Nephron progenitor cell (in vitro differentiated cells): ENCODE measurements at places on chromosomes 3 and 15.

- H3K27ac ChIP-seq, result no peak overlapping the region
- H3K36me3 ChIP-seq, result peaks cover 29% of the 10 kb centered on the region
- peaks cover 21% of the 10 kb centered on the region for H3K4me1 ChIP-seq
- peaks cover 4% of the 10 kb centered on the region for H3K27me3 ChIP-seq
- no peak overlapping the region for H3K4me3 ChIP-seq
Measured at GRCh38 chr3:14119651-14120050, 5.0 kb downstream of the CHCHD4 start.

- DNase-seq, result no peak
- no peak overlapping the region for H3K27ac ChIP-seq
- H3K27me3 ChIP-seq, result no peaks in the 10 kb centered on the region
- H3K4me3 ChIP-seq, result no peak overlapping the region
- H3K4me1 ChIP-seq, result peaks cover 5% of the 10 kb centered on the region
Measured at GRCh38 chr3:154244644-154245043, 79.6 kb downstream of the DHX36 start.

DNA sequence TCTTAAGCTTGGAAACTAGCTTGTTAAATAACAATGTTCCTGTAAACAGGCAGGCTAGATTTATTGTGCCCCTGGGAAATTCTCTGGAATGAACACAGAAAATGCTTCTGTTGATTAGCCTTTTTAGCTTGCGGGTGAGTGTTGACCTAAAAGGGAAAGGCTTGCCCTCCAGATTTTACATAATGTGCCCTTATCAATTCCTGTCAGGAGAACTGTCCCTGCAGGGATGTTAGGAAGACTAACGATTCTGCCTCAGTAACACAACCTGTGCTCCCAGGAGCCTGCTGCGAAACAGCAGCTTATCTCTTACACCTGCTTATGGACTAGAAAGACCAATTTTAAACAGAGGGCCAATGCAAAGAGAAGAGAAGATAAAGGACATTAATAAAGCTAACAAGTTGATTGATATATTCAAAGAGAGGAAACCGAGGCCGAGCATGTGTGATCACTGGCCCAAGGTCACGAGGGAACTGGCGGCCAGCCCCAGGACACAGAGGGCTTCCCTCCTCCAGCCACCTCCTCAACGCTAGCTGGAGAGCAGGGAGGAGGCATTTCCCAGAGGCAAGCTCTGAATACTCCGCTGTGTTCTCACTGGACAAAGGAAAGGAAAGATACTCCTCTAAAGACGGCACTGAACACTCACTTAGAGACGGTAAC, 48.4 kb upstream of the TJP1 start:
- H3K36me3 ChIP-seq, result no peaks in the 10 kb centered on the region
- H3K27me3 ChIP-seq, result peaks cover 6% of the 10 kb centered on the region
- H3K27ac ChIP-seq, result peak overlapping the region; percentile 86
- DNase-seq, result peak; percentile 33
- H3K4me1 ChIP-seq, result peaks cover 42% of the 10 kb centered on the region
- peak overlapping the region; percentile 5 for H3K4me3 ChIP-seq

- H3K4me1 ChIP-seq, result peaks cover 27% of the 10 kb centered on the region
- H3K36me3 ChIP-seq, result no peaks in the 10 kb centered on the region
- H3K27me3 ChIP-seq, result peaks cover 6% of the 10 kb centered on the region
- DNase-seq, result no peak
- H3K4me3 ChIP-seq, result no peak overlapping the region
- H3K27ac ChIP-seq, result no peak overlapping the region
Measured at GRCh38 chr3:38968403-38968802, 83.3 kb downstream of the SCN11A start.

DNA sequence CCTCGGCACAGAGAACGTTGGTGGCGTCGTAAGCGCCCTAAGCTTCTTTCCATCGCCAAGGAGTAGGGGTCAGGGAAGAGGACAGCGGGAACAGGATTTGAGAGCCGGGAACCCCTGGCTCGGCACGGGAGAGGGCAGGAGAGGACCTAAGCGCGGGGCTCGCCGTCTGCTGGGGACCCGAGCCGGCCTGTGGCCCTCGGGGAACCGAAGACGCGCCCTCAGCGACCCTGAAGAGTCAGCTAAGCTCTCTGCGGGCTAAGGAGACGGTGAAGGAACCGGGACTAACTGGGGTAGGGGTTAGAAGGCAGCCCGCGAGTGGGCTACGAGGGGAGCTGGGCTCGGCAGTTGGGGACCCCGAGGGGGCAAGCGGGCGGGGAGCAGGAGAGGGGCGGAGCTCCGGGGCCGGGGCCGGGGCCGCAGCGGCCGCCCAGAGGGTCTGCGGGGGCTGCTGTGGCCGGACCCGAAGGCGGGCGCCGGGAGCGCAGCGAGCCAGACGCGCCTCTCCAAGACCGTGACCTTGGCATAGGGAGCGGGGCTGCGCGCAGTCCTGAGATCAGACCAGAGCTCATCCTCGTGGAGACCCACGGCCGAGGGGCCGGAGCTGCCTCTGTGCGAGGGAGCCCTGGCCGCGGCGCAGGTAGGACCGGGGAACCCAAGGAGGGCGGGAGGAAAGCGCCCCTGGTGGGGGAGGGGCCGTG, 574 bp downstream of the CASR start:
- H3K4me3 ChIP-seq, result peak overlapping the region; percentile 84
- H3K4me1 ChIP-seq, result peaks cover 5% of the 10 kb centered on the region
- H3K27ac ChIP-seq, result no peak overlapping the region
- peak; percentile 56 for DNase-seq
- peaks cover 100% of the 10 kb centered on the region for H3K27me3 ChIP-seq
- H3K36me3 ChIP-seq, result no peaks in the 10 kb centered on the region

GRCh38 chr3:16026753-16027152, 147.7 kb upstream of the GALNT15 start:
- peak overlapping the region; percentile 46 for H3K27ac ChIP-seq
- peaks cover 15% of the 10 kb centered on the region for H3K4me1 ChIP-seq
- peaks cover 11% of the 10 kb centered on the region for H3K27me3 ChIP-seq

DNA sequence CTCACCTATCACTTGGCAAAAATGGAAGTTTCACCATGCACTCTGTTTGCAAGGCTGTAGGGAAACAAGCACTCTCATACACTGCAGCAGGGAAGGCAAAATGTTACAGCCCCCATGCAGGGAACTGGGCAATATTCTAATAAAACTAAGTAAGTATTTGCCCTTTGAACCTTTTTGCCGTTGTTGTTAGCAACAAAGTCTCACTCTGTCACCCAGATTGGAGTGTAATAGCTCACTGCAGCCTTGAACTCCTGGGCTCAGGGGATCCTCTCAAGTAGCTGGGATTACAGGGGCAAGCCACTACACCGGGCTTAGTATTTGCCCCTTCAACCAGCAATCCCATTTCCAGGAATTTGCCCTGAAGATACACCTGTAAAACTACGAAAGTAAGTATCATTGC, 122.5 kb downstream of the TBC1D5 start:
- peaks cover 67% of the 10 kb centered on the region for H3K36me3 ChIP-seq
- H3K4me3 ChIP-seq, result no peak overlapping the region
- DNase-seq, result no peak

DNA sequence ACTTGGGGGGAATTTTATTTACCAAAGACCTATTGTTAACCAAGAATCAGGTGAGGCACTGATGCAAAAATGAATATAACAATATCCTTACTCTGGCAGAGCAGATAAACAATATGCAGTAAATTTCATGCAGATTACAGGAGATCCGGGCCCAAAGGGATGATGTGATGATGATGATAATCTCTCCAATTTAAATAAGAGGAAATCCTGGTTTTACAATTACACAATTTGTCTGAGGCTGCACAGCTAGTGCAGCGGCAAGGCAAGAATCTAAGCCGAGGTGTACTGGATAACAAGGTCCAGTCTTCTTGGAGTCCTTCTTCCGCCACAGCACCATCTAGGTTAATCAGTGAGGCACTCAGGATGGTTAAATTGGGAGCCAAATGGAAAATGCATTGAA, 2.4 kb upstream of the MESD start:
- no peak overlapping the region for H3K4me3 ChIP-seq
- peaks cover 17% of the 10 kb centered on the region for H3K4me1 ChIP-seq
- H3K27me3 ChIP-seq, result peaks cover 8% of the 10 kb centered on the region
- H3K36me3 ChIP-seq, result peaks cover 7% of the 10 kb centered on the region

DNA sequence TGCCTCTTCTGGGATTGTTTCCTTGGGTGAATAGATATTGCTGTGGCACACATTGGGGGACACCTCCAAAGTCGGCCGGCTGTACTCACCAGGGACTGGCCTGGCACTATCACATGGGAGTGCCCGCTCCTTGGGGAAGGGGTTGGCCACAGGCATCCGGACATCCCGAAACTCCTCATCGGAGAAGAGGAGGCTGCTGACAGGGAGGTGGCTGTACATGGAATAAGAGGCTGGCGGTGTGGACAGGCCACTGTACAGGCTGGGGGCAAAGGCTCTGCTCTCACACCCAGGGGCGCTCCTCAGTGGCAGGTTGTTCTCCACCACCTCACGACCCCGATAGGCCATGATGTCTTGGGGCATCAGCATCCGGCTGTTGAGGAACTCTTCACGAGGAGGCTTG, 15.7 kb downstream of the BCL6 start:
- H3K4me1 ChIP-seq, result peaks cover 13% of the 10 kb centered on the region
- H3K27ac ChIP-seq, result no peak overlapping the region
- DNase-seq, result no peak
- peaks cover 42% of the 10 kb centered on the region for H3K36me3 ChIP-seq
- H3K4me3 ChIP-seq, result no peak overlapping the region

GRCh38 chr15:52350423-52350822, 54.8 kb upstream of the MYO5C start:
- DNase-seq, result no peak
- no peak overlapping the region for H3K4me3 ChIP-seq
- no peak overlapping the region for H3K27ac ChIP-seq
- H3K4me1 ChIP-seq, result no peaks in the 10 kb centered on the region

- peaks cover 8% of the 10 kb centered on the region for H3K27me3 ChIP-seq
- H3K27ac ChIP-seq, result peak overlapping the region; percentile 58
- H3K4me3 ChIP-seq, result no peak overlapping the region
- no peaks in the 10 kb centered on the region for H3K4me1 ChIP-seq
- DNase-seq, result no peak
Measured at GRCh38 chr3:141039589-141039988, 11.6 kb upstream of the SPSB4 start.

DNA sequence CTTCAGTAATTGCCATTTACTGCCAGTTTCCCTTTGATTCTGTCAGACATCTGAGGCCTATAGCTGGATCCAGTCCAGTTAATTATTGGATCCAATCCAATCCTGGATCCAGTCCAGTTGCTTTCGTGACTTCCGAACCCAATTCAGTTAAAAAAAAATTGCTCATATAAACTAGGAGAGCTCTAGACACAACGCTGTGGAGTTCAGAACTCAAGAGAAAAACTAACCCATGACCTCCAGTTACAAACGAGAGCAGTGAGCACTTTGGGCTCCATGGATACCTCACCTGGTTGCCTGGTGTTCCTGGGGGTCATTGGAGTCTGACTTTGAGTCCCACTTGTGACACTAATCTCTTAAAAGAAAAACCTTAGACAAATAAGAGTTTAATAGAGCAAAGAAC, 269.8 kb downstream of the THSD4 start:
- H3K4me3 ChIP-seq, result no peak overlapping the region
- peaks cover 45% of the 10 kb centered on the region for H3K4me1 ChIP-seq
- H3K36me3 ChIP-seq, result peaks cover 11% of the 10 kb centered on the region
- DNase-seq, result no peak

- peak within 1 kb of the TSS; percentile 84 for H3K27ac ChIP-seq
- peak; percentile 87 for DNase-seq
- peaks cover 13% of the 10 kb centered on the region for H3K27me3 ChIP-seq
- H3K4me1 ChIP-seq, result peaks cover 56% of the 10 kb centered on the region
Measured at GRCh38 chr3:171459942-171460724, at the start of gene TNIK. Gene TNIK (minus strand): TSS chr3:171460405. CDS start chr3:171460063, 342 bp downstream.

DNA sequence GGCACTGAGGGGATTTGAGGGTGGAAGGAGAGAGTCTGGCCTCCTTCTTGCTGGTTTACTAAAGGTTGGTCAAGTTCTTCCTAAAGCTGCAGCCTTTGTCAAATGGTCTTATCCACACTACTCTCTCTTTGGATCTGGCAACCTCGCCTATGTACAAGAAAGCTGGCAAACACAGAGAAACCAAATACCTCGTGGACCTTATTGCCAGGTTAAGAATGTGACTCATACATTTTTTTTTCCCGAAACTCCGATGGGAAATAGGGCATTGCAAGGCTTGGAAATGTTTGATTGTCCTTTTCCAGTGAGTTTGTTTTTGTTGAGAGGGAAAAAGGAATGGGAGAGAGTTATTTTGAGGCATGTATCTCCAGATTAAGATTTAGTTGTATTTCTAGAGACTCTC, 13.9 kb downstream of the EOMES start:
- H3K4me1 ChIP-seq, result peaks cover 14% of the 10 kb centered on the region
- H3K27me3 ChIP-seq, result peaks cover 54% of the 10 kb centered on the region
- H3K4me3 ChIP-seq, result no peak overlapping the region
- DNase-seq, result no peak

DNA sequence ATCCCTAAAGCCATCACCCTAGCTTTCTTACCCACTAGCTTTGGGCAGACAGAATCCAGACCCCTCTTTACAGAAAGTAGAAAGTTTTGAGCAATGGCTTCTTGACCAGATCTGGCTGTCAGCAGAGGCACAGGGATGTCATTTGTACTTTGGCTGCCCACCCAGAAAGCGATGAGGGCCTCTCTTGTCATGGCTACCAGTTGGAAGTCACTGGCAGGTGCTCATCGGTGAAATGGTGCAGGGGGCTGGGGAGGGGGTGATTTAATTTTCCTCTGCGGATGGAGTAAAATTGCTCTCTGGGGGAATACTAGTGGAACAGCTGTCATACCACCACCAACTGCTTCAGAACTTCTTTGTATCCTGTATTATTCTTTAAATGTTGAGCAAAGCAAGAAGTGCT, 393.7 kb downstream of the LSAMP start:
- H3K36me3 ChIP-seq, result no peaks in the 10 kb centered on the region
- no peak for DNase-seq
- no peak overlapping the region for H3K4me3 ChIP-seq
- H3K27me3 ChIP-seq, result peaks cover 3% of the 10 kb centered on the region

DNA sequence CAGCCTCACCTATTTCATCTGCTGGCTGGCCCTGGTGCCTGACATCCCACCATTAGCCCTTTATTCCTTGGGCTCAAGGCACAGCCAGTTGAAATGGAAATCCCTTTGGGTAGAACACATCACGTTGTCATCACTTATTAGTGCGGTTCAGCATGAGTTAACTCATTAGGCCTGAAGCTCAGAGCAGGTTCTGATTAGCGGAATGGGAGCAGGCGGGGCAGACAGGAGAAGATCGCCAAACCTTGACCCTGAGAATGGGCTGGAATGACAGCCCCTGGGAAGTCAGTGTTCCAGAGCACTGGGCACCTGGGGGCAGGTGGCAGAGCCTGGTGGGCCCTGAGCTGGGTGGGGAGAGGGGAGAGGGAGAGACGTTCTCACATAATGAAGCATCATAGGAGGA, 5.8 kb downstream of the ITGA11 start:
- no peaks in the 10 kb centered on the region for H3K36me3 ChIP-seq
- H3K27ac ChIP-seq, result no peak overlapping the region
- H3K4me3 ChIP-seq, result no peak overlapping the region
- peaks cover 76% of the 10 kb centered on the region for H3K27me3 ChIP-seq
- no peak for DNase-seq

- no peak overlapping the region for H3K4me3 ChIP-seq
- no peak for DNase-seq
- H3K27me3 ChIP-seq, result no peaks in the 10 kb centered on the region
- H3K36me3 ChIP-seq, result no peaks in the 10 kb centered on the region
- no peak overlapping the region for H3K27ac ChIP-seq
Measured at GRCh38 chr3:64828276-64828675, 140.5 kb upstream of the ADAMTS9 start.
